Activated naive CD8-positive, alpha-beta T cell treated with anti-CD3 and anti-CD28 coated beads, Interleukin-2, amount 10 ng/mL, durations not matched to agents 7 days and 5 days (primary cell): ENCODE measurements at places on chromosomes 7 and 10. TPM values are rescaled to one million over a fixed set of nuclear protein-coding genes. Genes with fewer than 3 reads are reported as not detected.

Gene ANK3
- total RNA-seq: 3.6 TPM

Gene COL1A2
- 0.23 TPM for total RNA-seq

Gene CCDC3
- not detected for total RNA-seq

Gene TMEM184A
- total RNA-seq: not detected

Gene NOS3
- total RNA-seq: 15.8 TPM

Gene NUTM2A
- 0.11 TPM for total RNA-seq

Gene PON3
- not detected for total RNA-seq

Gene FAM13C
- total RNA-seq: not detected

Gene CACNB2
- total RNA-seq: not detected

Gene TRIM50
- not detected for total RNA-seq

Gene SPACDR
- 3.5 TPM for total RNA-seq

Gene ABCB4
- total RNA-seq: 0.54 TPM

Gene C10orf105
- total RNA-seq: 0.17 TPM

Gene GNGT1
- total RNA-seq: not detected

Gene NPSR1
- not detected for total RNA-seq

Gene ADAM22
- 4.6 TPM for total RNA-seq

Gene MYL10
- not detected for total RNA-seq

Gene HYAL4
- total RNA-seq: not detected

Gene SHH
- not detected for total RNA-seq

Gene UBE2D1
- 10.9 TPM for total RNA-seq

Gene SERPINE1
- 0.44 TPM for total RNA-seq

Gene DTX2
- 34.3 TPM for total RNA-seq
